Cerebellum (tissue), 4 donors: ENCODE measurements at places on chromosomes 3 and 15. TPM values are rescaled to one million over a fixed set of nuclear protein-coding genes. Genes with fewer than 3 reads are reported as not detected.

The ELL3 gene
- total RNA-seq, result 0.73 TPM

The TERC gene
- total RNA-seq, result 66.4 TPM

The NR2E3 gene
- 0.54 TPM for total RNA-seq

The AADACL2 gene
- not detected for total RNA-seq

The MYZAP gene
- 0.64 TPM for total RNA-seq

The ZIC4 gene
- 122 TPM for total RNA-seq

The GRK7 gene
- total RNA-seq, result 0.09 TPM

The PLA2G4E gene
- total RNA-seq, result not detected

The SEMA5B gene
- total RNA-seq, result 24.8 TPM

The PRR23B gene
- not detected for total RNA-seq

The P2RY14 gene
- 0.91 TPM for total RNA-seq

The SLC2A2 gene
- not detected for total RNA-seq

The RAD51 gene
- total RNA-seq, result 2.4 TPM

The ATP13A5 gene
- total RNA-seq, result 0.27 TPM
